ENCODE measurements at places on chromosomes 7 and 10.
A peak's percentile ranks its signal among the peaks of the same experiment; 100 is the strongest.

- peak; percentile 37 for DNase-seq
Observed at GRCh38 chr7:118003476-118003875, 130.2 kb upstream of the CTTNBP2 start.

- DNase-seq, result no peak
Observed at GRCh38 chr7:107326061-107326460, 143.8 kb upstream of the GPR22 start.

GRCh38 chr7:150384406-150385301, 5.5 kb downstream of the ZNF775 start:
- DNase-seq, result no peak

DNA sequence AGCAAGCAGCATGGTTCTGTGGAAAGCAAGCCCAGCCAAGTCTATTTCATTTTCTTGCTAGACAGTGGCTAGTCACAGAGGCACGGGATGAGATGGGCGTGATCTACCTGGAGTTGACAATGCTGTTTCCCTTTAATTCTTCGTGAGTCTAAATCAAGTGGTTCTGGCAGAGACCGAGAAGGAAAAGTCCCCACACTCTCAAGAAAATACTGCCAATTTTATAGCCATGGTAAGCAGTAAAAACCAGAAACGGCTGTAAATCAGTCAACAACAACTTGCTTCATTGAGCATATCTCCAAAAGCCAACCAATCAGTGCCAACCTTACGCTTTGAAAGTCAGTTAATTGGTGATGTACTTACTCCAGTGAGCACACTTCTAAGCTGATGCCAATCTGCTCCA, 223.4 kb downstream of the SEC23IP start:
- DNase-seq, result no peak

DNA sequence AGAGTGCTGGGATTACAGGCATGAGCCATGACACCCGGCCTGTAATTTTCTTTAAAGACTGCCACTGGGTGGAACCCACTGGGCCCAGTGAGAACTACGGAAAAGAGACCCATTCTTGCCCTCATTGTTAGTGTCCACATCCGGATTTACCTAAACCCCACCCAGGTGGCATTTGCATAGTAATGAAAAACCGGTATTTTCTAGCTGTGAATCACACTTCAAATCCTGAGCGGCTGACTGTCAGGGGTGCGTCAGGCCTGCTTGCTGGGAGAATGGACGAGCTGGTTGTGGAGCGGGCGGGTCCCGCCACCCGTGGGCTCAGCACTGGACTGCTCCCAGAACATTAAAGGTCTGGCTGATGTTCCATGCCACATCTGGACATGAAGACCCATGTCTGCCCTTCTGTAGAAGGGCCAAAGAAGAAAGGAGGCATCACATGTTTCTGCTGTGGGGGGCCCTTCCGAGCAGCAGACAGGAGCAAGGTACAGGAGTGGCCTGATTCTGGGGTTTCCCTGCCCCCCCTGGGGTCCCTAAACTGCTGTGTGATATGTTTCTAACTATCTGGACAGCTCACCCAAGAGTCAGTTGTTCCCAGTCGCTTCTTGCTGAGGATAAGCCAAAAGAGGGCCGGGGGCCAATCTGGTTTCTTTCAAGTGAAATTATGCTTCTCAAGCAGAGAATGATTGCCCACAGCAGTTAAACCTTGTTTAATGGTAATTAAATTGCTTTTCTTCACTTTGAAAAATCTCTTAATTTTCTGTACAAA, 46.4 kb downstream of the KIAA1217 start:
- peak; percentile 70 for DNase-seq

GRCh38 chr7:630539-630938, 96.0 kb upstream of the DNAAF5 start:
- DNase-seq, result no peak

DNA sequence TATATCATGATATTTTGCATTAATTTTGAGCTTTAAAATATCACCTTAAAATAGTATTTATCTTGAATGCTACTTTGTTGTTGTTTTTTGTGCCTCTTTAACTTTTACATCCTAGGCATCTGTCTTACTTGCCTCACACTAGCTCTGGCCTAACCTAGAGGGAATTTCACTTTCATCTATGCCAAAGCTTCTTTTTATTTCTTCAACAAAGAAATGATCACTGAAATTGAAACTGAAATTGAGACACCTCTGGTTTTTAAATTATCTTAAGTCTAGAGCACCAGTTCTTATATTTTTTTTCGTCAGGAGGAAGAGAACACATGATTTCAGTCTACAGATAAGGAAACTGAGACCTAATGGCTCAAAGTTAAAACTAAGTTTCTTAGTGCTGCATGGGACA, 3.5 kb upstream of the SCIN start:
- DNase-seq, result no peak

- DNase-seq, result peak; percentile 26
Observed at GRCh38 chr7:105006367-105007136, 7.5 kb upstream of the KMT2E start.

DNA sequence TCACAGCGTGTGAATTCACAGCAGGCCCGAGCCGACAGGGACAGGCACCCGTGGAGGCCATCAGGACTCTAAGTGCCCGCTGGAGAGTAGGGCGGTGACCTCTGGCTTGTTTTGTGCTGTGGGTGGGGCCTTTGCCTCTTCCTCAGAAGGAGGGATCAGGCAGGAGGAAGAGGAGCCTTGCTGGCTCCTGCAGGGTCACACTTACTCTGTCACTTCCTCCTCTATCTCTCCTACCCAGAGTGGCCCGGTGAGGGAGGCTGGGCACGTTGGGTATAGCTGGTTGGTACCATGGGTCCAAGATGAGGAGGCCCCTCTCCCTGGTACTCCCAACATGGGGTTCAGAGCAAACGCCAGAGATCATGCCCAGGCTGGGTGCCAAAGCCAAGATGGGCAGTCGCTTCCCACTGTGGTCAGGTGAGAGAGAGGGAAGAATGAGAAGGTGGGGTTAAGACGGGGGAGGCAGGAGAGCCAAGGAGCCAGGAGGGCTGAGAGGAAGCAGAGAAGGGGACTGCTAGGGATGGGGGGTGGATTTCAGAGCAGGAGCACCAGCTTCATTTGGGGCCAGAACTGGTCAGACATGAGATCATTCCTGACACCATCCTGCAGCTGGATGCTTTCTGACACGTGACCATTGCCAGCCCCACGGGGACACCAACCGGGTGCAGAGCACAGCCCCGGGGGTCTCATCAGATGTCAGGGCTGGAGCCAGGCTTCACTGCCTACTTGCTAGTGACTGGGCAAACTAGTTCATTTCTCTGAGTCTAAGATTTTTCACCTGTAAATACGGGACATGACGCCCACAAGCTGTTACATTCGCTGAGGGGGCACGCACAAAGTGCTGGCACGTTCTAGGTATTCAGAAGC, 54.8 kb upstream of the CACUL1 start:
- no peak for DNase-seq

GRCh38 chr7:20541608-20542349, 73.7 kb upstream of the ABCB5 start:
- DNase-seq, result no peak

GRCh38 chr7:79340212-79340611, 113.3 kb downstream of the MAGI2 start:
- DNase-seq, result no peak

GRCh38 chr10:35640474-35640873, 1.6 kb downstream of the FZD8 start:
- peak; percentile 89 for DNase-seq

GRCh38 chr7:17580856-17581255, 282.4 kb downstream of the AHR start:
- DNase-seq, result no peak

- no peak for DNase-seq
Observed at GRCh38 chr10:130567011-130567410, 430.8 kb downstream of the GLRX3 start.
